ENCODE measurements at places on chromosomes 5 and 9.

DNA sequence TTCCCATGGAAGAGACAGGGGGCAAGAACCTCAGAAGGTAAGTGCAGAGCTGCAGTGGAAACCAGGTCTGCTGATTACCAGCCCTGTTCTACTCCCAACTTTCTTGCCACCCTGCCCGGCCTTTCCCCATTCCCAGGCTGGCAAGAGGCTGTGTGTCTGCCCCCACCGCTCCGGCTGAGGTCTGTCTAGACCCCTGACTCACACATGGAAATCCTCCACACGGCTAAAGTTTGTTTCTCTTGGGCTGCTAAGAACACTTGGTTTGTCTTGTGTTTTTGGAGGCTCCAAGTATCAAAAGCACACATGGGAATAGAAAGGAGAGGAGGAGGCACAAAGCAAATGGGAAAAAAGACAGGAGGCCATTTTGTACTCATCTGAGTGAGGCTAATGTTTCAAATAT, 168.3 kb downstream of the GABBR2 start:
- no peak for DNase-seq

DNA sequence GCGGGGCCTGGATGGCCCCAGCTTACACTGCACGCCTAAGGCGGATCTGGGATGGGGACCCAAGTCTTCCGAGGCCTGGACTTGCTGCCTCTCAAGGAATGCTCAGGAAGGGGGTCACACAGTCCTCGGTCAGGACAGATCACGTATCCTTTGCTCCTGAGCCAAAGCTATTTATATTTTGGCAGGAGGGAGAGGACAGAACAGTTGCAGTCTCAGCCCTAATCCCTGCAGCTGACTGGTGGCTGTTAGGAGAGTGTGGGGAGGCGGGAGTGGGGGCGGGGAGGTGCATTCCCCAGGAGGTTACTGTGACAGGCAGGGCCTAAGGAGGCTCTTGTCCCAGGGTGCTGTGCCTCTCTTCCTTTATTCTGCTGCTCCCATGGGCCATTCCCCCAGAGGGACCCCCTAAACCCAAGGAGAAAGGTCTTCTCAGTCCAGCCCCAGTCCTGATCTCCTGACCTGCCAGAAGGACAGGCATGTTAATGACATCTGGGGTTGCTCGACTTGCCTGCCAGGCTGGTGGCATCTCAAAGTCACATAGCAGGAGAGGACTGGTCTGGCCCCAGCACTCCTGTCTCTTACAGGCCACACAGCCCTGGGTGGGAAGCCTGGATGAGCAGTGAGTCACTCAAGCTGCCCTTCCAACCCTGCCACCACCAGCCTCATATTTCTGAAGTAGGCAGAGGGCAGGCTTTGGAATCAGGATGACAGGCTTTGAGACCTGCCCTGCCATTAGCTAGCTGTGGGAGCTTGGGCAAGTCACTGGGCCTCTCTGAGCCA, 51.9 kb downstream of the COL27A1 start:
- peak; percentile 45 for DNase-seq

DNA sequence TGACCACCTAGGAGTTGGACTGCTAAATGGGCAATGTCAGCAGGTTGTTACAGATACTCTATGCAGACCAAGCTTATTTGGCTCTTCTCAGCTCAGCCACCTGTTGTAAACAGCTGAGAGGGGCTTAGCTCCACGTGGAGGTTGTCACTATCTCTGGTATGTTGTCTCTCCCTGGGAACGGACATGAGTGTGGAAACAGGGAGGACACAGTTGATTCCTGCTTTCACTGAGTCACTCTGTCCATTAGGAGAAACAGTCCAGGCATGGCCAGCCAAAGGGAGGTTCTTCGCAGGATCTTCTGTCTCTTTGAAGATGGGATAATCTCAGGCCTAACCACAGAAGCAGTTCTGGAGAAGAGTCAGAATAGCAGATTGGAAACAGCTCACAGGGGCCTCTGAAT, 121.2 kb downstream of the PALM2AKAP2 start:
- DNase-seq, result no peak

DNA sequence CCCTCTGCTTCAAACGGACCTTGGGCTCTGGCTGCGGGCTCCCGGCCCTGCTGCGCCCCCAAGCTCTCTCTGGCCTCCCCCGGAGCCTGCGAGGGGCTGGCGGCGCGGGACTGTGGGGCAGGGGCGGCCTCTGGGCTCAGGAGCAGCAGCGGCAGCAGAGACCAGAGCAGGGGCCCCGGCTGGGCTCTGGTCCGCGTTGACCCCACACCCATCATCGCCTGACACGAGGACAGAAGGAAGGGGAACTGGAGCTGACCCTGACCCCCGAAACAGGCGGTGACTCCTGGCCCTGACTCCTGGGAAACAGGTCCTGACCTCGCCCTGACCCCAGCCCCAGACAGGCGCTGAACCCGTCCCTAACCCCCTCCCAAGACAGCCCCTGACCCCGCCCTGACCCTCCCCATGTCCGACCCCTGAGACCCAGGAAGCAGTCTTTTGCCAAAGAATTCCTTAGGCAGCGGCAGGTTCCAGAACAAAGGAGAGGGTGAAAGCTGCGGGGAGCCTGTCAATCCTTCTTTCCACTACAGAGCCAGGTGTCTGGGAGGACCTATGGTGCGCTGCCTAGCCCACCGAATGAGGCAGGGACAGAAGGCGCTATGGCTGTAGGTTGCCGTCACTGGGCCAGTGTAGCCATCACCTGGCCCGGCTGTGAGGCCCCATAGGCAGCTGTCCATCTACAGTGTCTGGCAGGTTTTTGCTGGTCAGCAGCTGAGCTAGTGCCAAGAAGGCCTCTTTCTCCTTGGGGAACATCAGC, 74.7 kb upstream of the SPTLC1 start:
- DNase-seq, result no peak

- DNase-seq, result no peak
These were observed 182.2 kb downstream of the AOPEP start for GRCh38 chr9:94908583-94909249.

- no peak for DNase-seq
These were observed 93.3 kb downstream of the EFNA5 start for GRCh38 chr5:107577394-107577950.

DNA sequence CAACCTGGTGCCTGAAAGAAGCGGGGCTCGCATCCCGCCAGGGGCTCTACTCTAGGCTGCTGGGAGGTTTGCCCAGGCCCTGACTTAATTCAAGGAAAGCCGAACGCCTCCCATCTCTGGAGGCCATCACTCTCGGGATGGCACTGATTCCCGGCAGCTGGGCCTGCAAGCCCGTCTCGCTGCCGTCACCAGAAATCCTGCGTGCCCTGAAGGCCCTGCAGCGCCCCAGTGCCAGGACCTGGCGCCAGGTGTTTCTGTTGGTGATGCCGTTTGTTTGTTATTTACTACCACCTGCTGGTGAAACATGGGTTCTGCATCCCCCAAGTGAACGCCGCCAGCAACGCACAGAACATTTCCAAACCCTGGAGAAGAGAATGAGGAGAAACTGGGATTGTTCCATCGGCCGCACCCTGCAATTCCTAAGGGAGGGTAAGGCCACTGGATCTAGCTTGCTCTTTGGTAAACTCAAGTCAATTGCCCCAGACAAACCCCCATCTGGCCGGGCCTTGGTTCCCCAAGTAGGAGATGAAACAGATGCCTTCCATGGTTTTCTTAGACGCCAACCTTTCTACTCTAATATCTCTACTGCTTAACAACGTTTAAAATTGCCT, 77.9 kb downstream of the AK8 start:
- peak; percentile 78 for DNase-seq

GRCh38 chr5:37248970-37249814, at the start of gene CPLANE1:
Gene CPLANE1 (minus strand): TSS chr5:37249376. CDS start chr5:37247698, 1,678 bp downstream.
- peak; percentile 84 for DNase-seq

GRCh38 chr5:68834491-68834981, 259.3 kb upstream of the SLC30A5 start:
- DNase-seq, result no peak

- no peak for DNase-seq
These were observed 119.5 kb downstream of the TRPM3 start for GRCh38 chr9:71001780-71002386.

All from mucosa of descending colon (tissue), 3 donors.